Stimulated activated naive B cell treated with anti-CD40 and anti-IgM and Interleukin-4, amounts not matched to agents 10 μg/mL and 1 μg/mL and 100 μg/mL, for 72 hours (primary cell): ENCODE measurements at places on chromosomes 4 and X.

DNA sequence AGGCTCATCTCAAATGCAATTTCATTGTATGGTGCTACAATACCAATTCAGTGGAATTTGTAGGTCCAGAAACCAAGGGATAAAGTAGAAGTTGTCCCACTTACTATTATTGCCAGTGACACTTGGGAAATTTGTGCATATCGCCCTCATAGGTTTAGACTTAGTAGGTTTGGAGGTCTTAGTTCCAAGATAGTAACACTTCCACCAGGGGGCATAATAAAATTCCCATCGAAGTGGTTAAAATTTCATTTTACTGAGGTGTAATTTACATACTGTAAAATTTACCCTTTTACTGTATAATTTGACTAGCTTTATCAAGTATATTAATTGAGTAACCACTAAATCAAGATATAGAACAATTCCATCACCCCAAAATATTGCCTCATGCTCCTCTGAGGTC lies 174.6 kb downstream of the INPP4B start:
- no peak for DNase-seq

GRCh38 chrX:134338527-134338926 lies 101.5 kb downstream of the CCDC160 start:
- DNase-seq: no peak

GRCh38 chr4:40454816-40455215 lies 119.7 kb downstream of the CHRNA9 start:
- no peak for DNase-seq

DNA sequence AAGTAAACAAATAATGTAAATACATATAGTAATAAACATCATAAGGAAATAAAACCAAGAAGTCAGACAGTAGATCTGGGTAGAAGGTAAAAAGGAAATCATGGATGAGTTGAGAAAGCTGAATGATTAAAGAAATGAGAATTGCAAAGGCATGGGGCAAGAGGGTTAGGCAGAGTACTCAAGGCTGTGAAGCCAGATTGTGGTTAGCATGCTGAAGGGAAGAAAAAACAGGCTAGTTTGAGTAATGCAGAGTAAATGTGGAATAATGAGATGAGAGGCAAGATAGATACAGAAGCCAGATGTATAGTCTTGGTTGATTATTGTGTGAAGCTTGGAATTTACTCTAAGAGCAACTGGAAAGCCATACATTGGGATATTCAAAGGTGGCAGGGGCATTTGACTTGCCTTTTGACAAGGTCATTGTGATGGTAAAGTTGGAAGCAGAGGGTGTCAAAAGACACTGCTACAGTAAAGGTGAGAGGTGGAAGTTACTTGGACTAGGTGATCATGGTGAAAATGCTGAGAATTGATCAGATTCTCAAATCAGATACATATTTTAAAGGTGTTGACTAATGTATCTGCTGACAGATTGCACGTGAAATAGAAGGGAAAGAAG lies 307.0 kb downstream of the FSTL5 start:
- no peak for DNase-seq

DNA sequence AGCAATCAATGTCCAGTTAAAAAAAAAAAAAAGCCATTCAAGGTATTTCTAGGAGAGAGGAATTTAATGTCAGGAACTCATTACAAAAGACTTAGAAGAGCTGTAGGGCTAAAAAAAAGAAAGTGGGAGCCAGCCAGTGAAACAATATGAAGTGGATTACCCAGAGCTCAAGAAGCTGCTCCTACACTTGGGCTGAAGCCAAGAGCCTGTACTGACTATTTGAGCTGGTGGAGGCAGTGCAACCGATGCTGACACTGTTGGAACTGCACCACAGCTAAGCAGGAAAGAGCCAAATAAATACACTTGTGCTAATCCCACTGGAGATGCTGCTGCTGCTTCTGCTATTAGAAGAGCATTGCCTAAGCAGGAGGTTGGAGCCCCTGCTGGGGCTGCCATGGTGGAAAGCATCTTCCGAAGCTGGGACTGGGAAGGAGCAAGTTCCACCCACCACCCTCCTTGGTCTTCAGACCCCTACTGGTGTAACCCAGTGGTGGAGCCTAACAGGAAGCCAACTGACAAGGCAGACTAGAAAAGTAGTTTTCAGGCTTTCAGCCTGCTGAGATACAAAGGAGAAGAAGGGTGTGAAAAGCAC lies 65.4 kb downstream of the CXXC4 start:
- DNase-seq: no peak

DNA sequence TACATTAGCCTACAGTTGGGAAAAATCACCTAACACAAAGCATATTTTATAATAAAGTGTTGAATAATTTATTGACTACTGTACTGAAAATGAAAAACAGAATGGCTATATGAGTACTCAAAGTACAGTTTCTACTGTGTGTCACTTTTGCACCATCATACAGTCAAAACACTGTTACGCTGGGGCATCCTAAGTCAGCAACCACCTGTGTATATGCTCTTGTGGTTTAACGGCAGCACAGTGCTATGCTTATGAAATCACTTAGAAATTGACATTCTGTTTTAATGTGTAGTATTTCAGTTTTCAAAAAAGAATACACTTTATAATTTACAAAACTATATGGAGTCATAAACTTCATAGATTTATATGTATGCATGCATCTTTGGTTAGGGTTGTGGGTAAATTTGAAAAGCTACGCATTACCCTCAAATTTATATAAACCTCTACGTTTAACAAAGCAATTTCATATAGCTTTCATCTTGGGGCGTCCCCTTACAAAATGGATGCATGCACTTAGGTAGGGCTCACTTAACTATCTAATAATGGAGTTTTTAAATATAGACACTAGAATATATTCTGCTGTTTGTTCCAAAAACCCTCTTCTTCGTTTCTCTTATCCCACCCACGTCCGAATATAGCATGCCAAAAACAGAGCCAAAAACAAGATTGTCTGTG lies 690 bp upstream of the NEIL3 start:
- DNase-seq: no peak

- DNase-seq: no peak
These were observed 17.9 kb downstream of the PDHA2 start for GRCh38 chr4:95857761-95858160.

DNA sequence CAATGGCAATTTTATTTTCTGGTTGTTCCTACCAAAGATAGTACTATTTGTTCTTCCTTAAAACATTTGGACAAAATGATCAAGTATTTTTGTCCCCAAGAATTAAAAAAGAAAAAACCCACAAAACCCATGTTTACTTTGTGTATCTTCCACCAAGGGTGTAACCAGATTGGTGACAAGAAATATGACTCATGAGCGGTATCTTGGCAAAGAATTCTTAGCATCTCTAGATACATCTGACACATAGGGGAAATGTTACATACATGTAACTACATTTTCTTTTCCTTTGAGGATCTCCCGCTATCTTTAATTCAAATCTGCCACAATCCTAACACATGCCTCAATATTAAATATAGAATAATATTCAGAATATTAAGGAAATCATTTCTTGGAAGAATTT lies 78.7 kb downstream of the WDFY3 start:
- no peak for DNase-seq

GRCh38 chr4:71212216-71212615 lies 126.6 kb upstream of the SLC4A4 start:
- DNase-seq: no peak

DNA sequence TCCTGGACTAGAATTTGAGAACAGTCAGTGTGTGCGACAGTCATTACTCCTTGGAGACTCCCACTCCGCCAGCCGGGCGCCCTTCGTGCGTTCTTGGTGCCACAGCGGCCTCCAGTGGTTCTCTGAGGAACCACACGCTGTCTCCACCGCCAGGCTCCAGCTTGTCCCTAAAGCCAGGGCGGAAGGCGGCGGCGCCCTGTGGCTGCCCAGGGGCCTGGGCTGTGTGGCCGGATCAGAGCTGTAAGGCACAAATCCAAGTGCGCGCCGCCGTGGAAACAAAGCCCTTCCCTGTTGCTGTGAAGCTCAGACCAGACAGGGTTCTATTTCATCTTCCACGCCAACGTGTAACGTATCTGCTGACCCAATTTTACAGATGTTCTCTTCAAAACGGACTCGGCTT lies 34.2 kb downstream of the IDS start:
- peak; percentile 51 for DNase-seq

DNA sequence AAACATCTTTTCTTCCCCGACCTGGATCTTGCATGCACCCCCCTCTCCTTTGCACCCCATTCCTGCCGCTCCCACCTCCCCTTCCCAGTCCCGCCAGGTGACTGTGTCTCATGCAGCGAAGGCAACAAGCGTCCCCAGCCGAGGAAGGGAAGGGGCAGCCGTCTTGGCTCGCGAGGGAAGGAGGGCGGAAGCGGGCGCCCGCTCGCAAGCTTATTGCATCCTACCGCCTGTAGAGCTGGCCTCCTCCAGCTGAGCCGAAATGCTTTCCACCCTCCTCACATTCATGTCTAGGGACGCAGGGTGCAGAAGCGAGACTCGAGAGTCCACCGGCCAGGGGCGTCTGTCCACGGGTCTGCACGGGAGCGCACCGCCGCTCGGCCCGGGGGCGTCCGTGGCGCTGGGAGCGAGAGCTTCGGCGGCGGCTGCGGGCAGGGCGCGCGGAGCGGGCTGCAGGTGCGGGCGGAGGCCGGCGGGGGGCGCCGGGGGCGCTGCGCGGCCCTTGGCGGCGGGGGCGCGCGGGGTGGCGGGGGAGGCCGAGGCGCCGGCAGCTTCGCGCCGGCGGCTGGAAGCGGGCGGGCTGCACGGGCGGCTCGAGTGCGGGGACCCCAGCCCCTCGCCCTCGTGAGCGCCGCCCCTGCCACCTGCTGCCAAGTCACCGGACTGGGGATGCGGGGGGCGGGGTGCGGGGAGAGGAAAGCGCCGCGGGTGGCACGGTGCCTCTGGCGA lies at the start of gene KCNIP4:
TSS of gene KCNIP4 (minus strand) at position 426 of the 726 bp plus-strand sequence.
- no peak for DNase-seq

DNA sequence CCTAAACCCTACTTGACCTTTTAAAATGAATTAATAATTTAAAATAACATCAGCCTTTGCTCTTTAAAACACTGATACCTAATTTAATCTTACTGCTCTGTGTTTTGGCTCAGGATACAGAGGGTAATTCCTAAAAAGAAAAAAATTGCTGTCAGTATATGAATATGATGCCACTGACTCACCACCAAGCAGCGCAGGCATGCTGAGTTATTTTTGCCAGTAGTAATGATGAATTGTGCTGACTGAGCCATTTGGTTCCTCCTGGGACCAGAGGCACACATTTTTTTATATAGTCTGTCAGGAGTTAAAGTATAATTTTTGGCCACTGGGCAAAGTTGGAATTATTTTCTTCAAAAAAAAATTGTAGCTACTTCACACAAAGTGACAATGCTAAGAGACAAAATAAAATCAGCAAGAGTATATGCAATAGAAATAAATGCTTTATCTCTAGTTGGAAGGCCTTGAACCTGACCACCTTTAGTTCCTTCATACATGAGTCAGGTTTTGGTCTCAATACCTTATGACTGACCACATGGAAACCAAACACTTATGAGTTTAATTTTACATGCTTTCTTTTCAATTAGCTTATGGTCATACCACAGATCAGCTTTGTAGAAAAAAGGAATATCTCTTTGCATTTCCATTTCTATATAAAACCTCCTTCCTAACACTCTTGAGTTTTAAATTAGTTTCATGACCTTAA lies 115.1 kb downstream of the PPP3CA start:
- DNase-seq: peak; percentile 31

- no peak for DNase-seq
These were observed 57.6 kb upstream of the RBPJ start for GRCh38 chr4:26263165-26263564.
